Astrocyte of the hippocampus (primary cell): ENCODE measurements at places on chromosomes 4 and X.

GRCh38 chr4:89069481-89069880 is 12.5 kb upstream of the FAM13A start:
- DNase-seq = no peak

- no peak for DNase-seq
Observed at GRCh38 chr4:142485452-142485851, 360.6 kb downstream of the INPP4B start.

DNA sequence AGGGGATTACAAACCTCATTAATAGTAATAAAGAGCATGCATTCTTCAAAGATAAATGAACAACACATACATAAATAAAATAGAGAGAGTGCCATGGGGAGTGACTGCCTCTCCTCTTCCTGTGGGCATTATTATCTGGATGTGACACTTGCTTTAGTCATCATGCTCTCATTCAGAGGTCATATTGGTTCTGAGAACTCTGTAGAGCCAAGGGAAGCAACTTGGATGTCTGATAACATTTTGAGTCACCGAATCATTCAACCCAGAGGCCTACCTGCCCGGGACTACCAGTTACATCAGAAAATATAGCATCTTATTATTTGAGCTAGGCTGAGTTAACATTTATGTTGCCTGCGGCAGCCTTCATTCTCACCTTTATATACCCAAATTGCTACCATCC is 489.5 kb downstream of the STIM2 start:
- peak; percentile 7 for DNase-seq

DNA sequence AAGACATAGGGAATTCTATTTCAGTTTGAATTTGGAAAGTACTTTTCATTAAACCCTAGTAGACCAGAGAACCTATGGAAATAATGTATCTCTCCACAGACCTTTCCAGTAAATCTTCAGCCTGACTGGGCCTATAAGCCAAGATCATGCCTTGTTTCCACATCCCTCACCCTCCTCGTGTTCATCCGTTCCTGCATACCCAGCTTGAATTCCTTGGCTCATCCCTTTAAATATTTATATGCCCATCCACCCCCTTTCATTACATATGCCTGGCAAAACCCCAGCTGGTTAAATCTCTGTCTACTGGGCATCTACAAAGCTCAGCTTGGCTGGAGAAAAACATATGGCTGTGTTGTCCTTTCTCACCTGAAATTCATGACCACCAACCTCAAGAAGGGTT is 32.4 kb downstream of the SLC2A9 start:
- no peak for DNase-seq

DNA sequence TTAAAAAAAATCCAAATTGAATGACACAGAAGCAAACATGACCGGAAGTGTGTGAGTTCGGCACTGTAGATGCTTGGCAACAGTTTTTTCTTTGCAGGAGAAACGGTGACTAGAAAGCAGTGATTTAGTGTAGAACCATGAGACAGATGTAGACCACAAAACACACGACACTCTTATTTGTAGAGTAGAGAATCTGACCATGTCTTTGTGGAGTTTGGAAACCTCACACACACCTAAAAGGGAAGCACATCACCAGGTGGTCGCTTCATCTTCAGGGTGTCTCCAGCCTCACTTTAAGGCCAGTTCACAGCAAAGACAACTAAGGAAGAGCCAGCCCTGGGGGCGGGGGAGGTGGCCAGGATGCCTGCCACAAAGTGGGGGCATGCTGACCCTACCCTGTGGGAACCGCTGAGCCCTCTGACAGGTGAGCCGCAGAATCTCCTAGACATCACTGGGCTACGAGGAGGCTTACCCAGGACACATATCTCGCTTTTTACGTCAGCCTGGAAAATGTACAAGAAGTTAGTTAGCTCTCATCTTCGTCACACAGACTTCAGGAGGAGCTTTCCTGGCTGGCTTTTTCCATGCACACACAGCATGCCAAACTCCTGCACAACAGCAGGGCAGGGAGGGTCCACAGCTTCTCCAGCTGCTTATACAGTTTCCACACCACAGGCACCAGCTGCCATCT is 64.4 kb upstream of the PDLIM3 start:
- DNase-seq = no peak

DNA sequence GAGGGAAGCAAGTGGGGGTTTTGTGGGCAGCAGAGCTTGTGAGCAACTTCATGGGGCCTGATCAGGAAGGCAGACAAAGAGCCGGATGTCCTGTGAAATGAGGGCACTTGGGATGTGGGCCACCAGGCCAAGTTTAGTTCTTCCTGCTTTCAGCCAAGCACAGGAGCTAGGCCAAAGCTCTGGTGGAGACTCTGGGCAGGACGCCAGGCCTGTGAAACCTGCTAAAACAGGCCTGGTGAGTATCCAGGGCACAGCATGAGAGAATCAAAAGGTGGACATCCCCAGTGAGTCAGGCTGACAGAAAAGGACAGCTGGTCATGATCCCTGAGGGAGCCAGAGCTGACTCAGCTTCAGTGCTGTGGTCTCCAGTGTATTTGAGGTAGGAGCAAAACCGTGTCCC is 95.7 kb downstream of the NPNT start:
- DNase-seq = peak; percentile 78

- no peak for DNase-seq
Observed at GRCh38 chrX:37834937-37835336, 12.4 kb downstream of the DYNLT3 start.
